GM04504 (cell line): ENCODE measurements at places on chromosomes 5 and 9.

DNA sequence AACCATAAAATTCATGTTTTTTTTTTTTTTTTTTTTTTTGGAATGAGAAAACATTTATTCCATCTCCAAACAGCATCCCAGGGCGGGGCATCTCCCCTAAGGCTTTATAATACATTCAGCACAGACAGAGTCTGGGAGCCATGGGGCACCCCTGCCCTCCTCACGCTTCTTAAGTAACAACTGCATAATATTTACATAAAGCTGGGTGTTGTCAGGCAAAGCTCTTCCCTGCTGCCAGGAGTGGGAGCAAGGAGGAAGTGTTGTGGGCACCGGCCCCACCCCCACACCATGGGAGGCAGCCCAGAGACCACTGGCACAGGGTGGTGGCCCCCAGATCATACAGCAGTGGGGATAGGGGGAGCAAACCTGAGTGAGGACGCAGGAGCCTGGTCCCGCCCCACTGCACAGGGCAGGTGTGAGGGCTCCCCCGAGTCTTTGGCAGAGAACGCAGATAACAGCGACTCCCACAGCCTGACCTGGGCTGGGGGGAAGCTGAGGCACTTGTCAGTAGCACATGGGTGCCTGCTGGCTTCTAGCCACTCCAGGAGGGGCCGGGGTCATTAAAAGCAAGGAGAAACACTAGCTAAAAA lies 86.1 kb upstream of the CEP78 start:
- no peak for DNase-seq

GRCh38 chr9:13070612-13071595 lies 208.6 kb downstream of the MPDZ start:
- DNase-seq: no peak

GRCh38 chr5:163330723-163331668 lies 106.4 kb upstream of the CCNG1 start:
- no peak for DNase-seq

- DNase-seq: peak; percentile 45
These were observed 2.0 kb downstream of the CLK4 start for GRCh38 chr5:178624631-178625546.
